NCI-H774 (cell line): ENCODE measurements at places on chromosomes 7 and 10.

GRCh38 chr7:38504684-38505083 lies 126.5 kb downstream of the AMPH start:
- no peak for DNase-seq

- no peak for DNase-seq
Observed at GRCh38 chr10:73888514-73888913, 14.2 kb upstream of the CAMK2G start.

DNA sequence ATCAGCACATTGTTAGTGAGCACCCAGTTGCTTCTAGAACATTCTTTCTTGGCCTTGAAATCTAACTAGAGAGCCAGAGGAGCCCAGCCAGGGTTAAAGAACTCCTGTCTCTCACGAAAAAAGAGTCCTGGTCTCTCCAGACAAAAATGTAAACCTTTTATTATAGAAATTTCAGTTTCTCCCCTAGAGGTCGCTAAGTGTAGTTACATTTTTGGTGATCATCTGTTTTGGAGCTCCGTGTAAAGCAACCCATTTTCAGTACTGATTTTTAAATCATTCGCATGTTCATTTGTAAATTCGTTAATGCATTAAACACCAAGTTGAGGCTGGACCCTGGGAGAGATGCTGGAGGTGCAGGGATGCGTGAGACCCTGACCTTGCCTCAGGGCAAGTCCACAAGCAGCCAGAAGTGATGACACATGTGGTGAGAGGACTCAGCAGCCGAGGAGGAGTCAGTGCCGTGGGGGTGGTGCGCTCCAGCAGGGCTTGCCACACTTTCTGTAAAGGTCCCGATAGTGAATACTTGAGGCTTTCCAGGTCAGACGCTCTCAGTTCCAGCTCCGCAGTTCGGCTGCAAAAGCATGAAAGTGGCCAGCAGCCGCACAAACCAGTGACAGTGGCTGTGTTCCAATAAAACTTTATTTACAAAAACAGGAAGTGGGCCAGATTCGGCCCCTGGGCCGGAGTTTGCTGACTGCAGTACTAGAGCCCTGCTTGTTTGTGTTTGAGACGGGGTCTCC lies 578.6 kb upstream of the FOXK1 start:
- DNase-seq: no peak

DNA sequence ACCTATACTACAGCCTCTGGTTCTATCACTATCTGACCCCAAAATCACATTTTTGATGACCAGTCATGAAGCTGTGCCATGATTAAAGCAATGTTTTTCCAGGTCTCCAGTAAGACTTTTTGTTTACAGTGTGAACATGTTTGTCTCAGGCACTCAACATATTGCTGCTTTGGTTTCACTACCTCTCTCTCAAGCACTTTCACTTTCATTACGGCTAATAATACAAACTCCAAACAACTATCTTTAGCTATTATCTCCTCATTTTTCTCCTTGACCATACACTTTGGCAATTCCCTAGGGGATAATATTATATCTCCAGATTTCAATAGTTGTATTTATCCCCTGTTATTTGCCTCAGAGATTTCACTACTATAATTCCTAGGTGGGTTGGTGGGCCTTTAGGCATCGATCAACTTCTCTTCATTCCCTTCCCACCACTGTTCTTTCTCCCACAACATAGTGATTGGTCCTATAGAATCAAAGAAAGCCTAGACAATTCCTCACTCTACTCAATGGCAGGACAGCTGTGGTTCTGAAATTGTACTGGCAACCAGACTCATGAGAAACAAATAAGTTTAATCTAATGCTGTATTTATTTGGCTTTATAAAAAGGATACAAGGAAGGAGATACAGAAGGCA lies 261.4 kb upstream of the ZWINT start:
- DNase-seq: peak; percentile 13

- DNase-seq: no peak
Observed at GRCh38 chr7:8221101-8221495, 40.9 kb downstream of the ICA1 start.

- no peak for DNase-seq
Observed at GRCh38 chr7:46179061-46179610, 258.1 kb upstream of the IGFBP3 start.

GRCh38 chr7:41889472-41889871 lies 186.6 kb upstream of the INHBA start:
- DNase-seq: no peak

GRCh38 chr10:79242620-79243152 lies 104.6 kb upstream of the PPIF start:
- peak; percentile 11 for DNase-seq

- peak; percentile 69 for DNase-seq
Observed at GRCh38 chr7:129741743-129742213, 130.3 kb downstream of the NRF1 start.

DNA sequence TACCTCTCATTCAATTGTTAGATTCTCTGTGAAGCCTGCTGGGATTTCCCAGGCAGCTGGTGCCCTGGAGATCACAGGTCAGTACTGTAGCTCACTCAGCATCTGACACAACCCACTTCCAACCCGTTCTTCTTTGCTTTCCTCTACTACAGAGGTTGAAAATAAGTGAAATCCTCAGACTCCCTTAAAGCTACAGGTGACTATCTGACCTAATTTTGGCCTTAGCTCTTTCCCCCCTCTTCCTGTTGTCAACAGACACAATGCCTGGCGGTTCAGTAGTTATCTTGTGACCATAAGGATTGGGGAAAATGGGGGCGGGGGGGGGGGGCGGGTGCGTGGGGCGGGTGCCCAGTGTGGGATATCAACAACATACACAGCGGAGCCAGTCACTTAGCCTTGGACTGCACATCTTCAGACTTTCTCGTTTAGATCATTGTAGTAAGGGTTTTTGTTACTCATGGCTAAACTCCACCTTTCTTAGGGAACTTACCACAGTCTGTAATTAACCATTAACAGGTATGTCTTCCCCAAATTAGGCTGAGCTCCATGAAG lies 37.8 kb downstream of the MTPN start:
- no peak for DNase-seq

DNA sequence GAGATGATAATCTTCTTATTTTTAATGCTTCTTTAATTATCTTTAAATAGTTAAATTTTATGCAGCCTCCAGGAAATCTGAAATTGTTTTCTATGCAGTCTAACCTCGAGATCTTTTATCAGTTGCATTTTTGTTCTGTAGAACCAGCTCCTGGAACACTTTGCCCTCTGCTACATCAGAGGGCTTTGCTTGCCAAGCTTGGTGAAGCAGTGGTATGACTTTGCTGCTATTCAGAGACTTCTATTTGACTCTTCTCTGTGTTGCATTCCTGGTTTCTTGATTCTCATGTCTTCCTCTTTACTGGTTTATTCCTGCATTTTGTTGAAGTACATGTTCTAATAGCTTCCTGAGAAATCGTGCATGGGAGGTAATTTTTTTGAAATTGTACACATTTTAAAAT lies 163.7 kb upstream of the TMEM229A start:
- DNase-seq: no peak

- no peak for DNase-seq
Observed at GRCh38 chr10:64813391-64813790, 1292.2 kb downstream of the REEP3 start.

DNA sequence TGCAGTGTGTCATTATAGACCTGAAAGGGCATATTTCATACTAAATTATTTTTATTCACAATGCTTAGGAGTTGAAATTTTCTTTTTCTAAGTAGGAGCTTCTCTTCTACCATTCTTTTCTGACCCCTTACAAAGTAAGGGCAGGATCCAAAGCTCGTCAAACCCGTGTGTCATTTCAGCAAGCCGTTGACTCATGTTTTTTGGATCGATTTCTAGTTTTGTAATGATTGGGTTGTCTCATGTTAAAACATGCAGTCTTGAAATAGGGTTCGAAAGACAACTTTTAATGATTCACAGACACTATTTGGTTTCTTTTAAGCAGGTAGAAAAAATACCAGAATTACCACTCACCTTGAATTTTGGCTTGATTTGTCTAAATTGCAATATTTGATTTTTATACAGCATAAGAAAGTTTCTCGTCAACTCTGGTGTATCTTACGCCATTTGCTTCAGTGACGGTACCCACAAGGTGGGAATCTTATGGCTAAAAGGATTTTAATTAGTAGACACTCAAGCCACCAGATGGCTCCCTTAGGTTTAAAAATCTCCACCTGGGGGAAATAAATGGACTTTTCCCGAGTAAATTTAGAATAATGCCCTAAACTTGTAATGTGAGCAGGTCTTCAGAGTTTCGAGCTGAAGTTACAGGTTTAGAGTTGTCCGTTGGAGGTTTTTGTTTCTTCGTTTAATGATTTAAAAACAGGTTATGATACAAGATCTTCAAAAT lies 283.4 kb downstream of the CCDC3 start:
- no peak for DNase-seq

DNA sequence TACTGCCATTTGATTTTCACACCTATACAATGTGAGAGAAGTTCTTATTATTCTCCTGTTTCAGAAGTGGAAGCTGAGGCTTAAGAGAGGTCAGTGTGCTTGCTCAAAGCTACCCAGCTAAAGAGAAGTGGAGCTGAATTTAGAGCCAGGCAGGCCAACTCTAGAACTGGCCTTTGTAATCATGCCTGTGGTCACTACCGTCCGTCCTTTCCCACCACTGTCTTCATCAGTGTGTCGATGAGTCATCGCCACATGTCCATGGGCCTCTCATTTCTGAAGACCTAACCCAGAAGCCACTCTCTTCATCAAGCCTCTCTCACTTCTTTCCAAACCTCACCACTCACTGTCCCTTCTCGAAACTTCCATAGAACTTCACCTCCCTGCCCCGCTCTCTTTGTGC lies 237.8 kb downstream of the KIAA1217 start:
- no peak for DNase-seq

DNA sequence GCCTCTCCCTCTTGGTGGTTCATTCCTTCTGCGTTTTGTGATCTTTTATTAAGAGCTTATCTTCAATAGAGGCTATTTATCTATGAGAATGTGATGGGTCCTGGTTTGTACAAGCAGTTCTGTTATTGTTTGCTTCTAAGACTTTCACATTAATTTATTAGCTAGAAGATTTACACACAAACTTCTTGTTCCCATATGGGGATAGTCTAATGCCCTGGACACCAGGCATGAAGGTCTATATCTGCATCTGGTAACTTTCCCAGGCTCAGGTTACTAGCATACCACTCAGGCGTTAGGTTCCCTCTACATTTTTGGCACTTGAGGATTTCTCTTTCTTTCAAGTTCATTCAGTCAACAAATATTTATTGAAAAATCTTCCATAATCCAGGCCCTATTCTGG lies 7.7 kb downstream of the XPNPEP1 start:
- no peak for DNase-seq

DNA sequence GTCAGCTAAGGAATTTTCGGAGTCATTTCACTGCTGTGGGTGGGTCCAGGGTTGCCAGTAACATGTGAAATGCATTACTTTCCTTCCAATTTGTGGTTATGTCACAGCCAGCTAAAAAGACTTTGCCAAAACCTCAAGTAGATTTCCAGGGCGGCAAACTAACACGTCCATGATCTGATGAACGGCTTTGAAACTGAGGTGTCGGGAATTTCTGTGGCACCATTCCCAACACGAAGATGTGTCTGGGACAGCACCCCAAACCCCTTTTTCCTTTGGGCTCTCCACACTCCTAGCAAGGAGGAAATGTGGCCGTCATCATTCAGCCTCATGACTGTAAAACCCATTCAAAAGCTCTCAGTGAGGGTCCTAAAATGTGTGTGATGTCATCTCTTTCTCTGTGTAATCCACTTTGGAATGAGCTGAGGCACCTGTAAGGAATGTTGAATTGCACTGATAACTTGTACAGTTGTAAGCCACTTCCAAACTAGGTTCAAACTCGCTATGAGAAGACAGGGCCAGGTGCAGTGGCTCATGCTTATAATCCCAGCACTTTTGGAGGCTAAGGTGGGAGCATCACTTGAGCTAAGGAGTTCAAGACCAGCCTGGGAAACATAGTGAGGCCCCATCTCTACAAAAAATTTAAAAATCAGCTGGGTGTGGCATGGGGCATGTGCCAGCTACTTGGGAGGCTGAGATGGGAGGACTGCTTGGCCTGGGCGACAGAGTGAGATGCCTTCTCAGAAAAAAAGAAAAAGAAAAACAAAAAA lies 146.1 kb upstream of the FRMD4A start:
- DNase-seq: no peak

DNA sequence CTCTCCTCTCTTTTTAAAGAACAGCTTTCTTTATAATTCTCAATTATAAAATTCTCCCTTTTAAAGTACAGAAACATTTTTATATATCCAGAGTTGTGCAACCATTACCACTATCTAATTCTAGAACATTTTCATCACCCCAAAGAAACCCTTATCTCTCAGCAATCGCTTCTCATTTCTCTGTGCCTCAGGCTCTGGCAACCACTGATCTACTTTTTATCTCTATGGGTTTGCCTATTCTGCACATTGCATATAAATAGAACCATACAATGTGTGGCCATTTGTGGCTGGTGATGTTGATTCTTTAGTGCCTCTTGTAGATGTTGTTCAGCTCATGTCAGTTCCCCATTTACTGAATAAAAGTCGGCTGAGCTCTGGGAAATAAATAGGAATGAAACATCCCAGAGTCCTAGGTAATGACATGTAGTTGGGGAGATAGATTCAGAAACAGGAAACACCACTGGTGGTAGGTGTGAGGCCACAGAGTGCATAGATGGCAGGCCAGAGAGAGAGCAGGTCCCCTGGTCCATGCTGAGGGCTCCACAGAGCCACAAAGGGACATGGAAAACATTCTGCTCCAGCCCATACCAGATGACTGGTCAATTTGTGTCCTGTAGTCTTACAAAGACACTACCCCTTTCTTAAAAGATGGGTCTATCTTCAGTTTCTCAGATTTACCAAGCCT lies 126.5 kb downstream of the PLPP4 start:
- no peak for DNase-seq

DNA sequence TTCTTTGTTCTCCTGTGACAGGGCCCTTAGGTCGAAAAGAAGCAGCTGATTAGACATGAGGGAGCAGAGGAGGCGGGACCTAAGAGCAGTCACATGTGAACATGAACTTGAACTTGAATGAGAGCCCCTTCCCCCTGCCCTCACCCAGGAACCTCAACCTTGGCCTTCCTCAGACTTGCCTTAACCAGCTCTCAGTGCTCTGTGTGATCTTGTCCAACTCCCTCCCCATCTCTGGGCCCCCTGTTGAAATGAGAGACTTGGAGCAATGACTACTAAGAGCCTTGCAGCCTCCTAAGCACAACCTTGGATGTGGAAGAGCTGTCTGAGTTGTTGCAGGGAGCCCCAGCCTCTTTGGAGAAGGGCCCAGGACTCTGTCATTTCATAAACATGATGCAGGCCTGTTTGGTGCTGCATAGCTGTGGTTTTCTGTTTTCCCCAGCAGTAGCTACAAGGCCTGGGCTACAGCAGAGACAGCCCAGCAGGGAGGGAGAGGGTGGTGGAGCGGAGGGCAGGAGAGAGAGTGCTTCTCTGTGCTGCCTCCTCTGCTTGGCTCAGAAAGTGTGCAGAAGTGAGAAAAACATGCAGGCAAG lies 123.9 kb upstream of the ZMIZ1 start:
- DNase-seq: no peak

GRCh38 chr7:40516376-40516775 lies 381.6 kb downstream of the SUGCT start:
- no peak for DNase-seq

DNA sequence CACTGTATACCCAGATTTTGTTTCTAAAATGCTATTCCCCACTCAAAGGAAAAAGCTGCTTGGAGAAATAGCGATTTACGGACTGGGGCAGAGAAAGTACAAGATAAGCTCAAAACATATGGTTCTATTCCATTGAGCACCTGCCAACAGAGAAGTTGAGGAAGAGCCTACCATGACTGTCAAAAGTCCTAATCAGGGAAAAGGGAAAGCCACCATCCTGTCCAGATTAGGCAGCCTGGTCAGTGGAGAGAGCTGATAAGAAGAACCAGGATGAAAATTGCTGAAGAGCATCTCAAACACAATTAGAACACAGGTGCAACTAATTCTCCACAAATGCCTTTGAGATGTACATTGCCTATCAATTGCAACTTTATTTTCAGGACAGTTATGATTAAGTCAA lies 104.1 kb downstream of the MYOF start:
- DNase-seq: no peak
